ENCODE measurements at places on chromosomes 13 and 19. TPM values are rescaled to one million over a fixed set of nuclear protein-coding genes. Genes with fewer than 3 reads are reported as not detected.

The ZFP36 gene
- 191 TPM for polyA plus RNA-seq

The GZMM gene
- polyA plus RNA-seq = 0.20 TPM

The TEAD2 gene
- polyA plus RNA-seq = 68.6 TPM

The NLRP5 gene
- polyA plus RNA-seq = not detected

The SERP2 gene
- polyA plus RNA-seq = 6.5 TPM

The C5AR1 gene
- polyA plus RNA-seq = not detected

The DACH1 gene
- 9.5 TPM for polyA plus RNA-seq

The SIGLECL1 gene
- polyA plus RNA-seq = not detected

The SIGLEC12 gene
- 0.15 TPM for polyA plus RNA-seq

The TSEN34 gene
- polyA plus RNA-seq = 22.9 TPM

The INSR gene
- polyA plus RNA-seq = 12.5 TPM

GRCh38 chr19:10809651-10810285, 26.2 kb downstream of the TMED1 start:
- no peak for DNase-seq

- no peak for DNase-seq
Measured at GRCh38 chr19:55449469-55449868, 6.4 kb upstream of the SHISA7 start.

DNA sequence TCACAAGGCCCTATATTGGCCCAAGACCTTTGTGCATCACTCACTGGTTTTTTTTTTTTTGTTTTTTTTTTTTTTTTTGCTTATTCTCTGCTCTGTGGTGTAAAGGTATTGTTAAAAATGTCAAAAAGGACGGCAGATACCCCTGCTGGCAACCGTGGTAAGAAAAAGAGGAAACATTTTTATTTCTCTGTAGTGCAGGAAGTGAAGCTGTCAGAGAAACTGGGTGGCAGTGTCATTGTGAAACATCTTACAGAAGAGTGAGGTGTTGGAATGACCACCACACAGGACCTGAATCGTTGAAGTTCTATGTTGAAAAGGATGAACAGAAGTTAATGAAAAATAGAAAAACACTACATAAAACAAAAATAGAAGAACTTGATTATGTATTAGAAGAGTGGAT, 346.4 kb downstream of the FGF9 start:
- no peak for DNase-seq

GRCh38 chr13:104485571-104485970, 1419.4 kb upstream of the SLC10A2 start:
- no peak for DNase-seq

DNA sequence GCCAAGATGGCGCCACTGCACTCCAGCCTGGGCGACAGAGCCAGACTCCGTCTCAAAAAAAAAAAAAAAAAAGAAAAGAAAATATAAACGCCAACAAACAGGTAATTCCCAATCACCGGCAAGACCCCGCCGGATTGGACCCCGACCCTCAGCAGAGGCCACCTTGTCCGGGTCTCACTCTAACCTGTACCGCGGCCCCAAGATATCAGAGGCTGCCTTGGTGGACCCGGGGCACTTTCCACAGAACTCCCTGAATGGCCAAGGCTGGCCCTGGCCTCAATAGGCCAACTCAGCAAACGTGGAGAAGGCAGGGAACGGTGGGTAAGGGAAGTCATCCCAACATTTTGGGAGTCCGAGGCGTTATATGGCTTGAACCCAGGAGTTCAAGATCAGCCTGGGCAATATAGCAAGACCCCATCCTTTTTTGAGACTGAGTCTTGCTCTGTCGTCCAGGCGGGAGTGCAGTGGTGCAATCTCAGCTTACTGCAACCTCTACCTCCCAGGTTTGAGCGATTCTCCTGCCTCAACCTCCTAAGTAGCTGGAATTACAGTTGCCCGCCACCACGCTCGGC, 27.8 kb downstream of the MAN2B1 start:
- no peak for DNase-seq

- DNase-seq = no peak
Measured at GRCh38 chr19:40576151-40576584, 505 bp upstream of the SHKBP1 start.

DNA sequence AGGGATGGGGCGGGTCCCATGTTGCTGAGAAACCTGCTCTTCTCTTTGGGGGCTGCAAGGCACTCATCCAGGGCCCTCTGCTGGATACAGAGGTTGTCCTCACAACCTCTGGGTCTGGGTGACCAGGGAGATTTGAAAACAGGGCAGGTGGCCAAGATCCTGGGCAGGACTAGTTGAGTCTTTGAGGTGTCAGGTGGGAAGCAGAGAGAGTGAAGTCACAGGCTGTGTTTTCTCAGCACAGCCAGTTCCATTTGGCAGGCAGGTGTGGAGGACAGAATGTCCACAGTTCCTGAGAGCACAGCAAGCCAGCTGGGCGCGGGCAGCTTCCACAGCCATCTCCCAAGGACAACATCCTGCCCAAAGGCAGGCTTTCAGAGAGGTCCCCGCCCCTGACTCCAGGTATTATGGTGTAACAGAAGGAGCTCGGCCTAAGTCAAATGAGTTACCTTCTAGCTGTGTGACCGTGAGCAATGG, 118.8 kb downstream of the NUFIP1 start:
- no peak for DNase-seq

DNA sequence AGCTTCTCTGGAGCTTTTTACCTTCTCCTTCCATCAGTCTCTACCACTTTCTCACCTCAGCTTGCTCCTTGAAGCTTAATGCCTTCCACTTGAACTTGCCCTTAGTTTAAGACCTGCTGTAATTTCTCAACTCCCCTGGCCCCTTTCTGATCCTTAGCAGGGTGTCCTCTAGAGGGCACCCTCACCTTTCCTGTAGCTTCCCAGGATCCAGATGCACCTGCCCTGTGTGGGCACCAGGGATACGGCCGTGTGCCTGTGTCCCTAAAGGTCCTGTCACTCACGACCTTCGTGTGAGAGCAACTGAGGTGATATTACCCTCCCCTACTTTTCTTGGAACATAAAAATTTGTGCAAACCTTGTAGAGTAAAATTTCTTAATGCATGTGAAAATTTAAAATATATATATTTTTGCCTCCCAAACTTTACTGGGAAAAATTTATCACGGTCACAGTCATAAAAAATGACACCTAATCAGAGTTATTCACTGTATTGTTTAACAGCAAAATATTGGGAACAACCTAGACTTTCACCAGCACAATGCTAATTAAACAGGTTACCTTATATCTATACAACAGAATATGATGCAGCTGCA, 46.4 kb downstream of the PSG3 start:
- no peak for DNase-seq

DNA sequence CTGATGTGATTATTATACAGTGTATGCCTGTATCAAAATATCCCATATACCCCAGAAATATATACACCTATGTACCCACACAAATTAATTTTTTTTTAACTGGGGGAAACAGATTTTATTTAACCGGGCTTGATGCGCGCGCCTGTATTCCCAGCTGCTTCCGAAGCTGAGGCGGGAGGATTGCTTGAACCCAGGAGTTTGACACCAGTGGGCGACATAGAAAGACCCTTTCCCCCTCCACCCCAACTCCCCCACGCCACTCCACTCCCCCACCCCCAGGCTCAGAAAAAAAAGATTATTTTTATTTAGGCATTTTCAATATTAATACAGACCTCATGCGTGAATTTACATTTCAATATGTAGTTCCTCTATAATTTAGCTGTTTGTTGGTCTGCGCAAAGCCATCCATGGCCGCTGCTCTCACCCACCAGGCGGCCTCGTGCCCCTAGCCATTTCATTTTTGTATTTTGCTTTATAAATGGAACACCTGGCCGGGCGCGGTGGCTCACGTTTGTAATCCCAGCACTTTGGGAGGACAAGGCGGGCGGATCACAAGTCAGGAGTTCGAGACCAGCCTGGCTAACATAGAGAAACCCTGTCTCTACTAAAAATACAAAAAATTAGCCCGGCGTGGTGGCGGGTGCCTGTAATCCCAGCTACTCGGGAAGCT, 836 bp upstream of the VPS36 start:
- DNase-seq = no peak

GRCh38 chr13:101835920-101836319, 383.4 kb downstream of the ITGBL1 start:
- DNase-seq = no peak

DNA sequence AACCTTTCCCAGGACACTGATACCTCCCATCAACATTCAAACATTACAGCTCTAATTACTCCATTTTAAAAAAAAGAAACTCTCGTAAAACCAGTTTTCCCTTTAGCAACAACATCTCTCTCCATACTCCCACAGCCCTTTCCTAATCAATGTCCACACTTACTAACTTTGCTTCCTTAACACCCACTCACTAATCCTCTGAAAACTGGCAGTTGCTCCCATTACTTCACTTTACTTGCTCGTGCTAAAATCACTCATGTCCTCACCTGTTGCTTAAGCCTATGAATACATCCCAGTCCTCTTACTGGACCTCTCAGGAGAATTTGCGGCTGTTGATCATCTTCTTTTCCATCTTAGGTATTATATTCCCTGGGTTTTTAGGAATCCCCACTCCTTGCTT, 44.8 kb downstream of the RBM26 start:
- no peak for DNase-seq

GRCh38 chr19:54707962-54708361, 16.3 kb upstream of the KIR3DL3 start:
- no peak for DNase-seq

GRCh38 chr13:110521946-110522345, 39.6 kb downstream of the RAB20 start:
- no peak for DNase-seq

- no peak for DNase-seq
Measured at GRCh38 chr19:19554074-19555023, 16.3 kb downstream of the CILP2 start.

DNA sequence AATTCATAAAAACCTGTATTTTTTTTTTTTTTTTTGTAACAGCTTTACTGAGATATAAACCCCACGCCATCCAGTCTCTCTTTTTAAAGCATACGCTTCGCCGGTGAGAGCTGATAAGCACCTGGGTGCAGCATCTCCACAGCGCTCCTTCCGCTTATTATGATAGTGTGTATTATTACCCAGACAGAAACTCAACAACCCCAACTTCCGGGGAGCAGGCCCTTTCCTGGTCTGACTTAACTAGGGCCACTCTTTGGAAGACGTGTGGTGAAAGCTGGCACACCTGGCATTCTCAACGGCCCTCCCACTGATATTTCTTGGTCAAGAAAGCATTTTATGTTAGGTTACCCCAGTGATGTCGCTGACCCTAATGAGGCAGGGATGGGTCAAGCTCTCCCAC, 51.4 kb upstream of the SLC15A1 start:
- DNase-seq = no peak

DNA sequence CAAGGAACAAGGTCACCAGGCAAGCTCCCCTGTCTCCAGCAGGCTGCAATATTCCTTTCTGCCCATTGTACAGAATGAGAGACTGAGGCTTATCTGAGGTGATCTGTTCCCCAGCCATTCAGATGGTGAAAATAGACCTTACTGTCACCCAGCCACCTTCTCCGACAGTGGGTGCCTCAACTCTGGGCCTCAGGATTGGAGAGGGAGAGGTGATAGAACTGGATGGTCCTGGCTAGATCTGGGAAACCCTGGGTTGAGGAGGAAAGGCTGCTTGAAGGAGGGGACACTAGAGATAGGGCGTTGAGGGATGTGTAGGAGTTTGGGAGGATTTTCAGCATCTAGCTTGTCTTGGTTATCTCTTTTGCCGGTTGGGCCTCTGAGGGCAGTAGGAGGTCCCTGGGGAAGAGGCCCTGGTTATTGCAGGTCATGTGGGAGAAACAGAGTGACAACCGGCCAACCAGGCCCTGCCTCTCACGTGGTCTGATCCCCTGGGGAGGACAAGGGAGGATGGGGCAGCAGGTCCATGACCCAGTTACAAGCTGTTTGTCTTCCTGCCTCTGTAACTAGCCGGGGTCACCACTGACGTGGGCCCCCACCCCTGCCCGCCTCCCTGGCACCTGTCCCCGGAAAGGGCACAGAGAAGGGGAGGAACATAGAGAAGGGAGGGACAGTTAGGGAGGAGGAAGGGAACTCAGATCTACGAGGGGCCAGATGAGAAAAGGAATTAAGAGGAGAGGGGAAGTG, 8.2 kb downstream of the NFIC start:
- no peak for DNase-seq

DNA sequence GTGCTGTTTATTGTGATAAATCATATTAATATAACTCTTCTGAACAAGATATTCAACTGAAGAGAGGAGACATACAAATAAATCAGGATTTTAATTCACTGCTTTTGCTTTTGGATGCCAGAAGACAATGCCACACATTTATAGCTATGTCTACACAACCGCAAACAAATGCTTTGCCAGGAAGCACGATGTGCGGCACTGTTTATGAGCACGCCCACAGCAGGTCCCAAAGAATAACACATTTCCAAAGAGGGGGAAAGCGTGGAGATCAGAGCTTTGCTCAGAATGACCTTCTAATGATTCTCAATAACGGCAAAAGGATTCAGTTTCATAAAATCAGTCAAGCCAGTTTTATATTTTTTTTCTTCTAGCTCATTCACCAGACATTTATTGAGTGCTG, 16.7 kb downstream of the FAM216B start:
- DNase-seq = no peak

GRCh38 chr13:20219577-20219976, 12.5 kb downstream of the GJB6 start:
- DNase-seq = no peak

DNA sequence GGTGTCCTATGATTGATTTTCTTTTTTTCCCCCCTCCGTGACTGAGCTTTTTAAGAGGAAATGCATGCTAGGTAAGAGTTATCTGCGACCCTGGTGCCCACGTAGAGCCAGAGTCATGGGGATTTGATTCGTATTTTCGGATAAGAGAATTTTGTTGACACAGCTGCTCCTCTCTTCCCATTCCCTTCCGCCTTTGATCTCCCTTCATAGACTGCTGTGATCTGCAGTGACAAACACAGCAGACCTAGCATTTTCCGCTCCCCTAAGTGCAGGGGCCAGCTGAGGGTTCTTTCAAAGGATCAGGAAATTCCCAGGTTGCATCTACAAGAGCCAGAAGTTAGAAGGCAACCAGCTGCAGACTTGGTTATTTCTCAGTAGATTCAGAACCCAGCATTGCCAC, 70.5 kb downstream of the ZNF568 start:
- DNase-seq = no peak

DNA sequence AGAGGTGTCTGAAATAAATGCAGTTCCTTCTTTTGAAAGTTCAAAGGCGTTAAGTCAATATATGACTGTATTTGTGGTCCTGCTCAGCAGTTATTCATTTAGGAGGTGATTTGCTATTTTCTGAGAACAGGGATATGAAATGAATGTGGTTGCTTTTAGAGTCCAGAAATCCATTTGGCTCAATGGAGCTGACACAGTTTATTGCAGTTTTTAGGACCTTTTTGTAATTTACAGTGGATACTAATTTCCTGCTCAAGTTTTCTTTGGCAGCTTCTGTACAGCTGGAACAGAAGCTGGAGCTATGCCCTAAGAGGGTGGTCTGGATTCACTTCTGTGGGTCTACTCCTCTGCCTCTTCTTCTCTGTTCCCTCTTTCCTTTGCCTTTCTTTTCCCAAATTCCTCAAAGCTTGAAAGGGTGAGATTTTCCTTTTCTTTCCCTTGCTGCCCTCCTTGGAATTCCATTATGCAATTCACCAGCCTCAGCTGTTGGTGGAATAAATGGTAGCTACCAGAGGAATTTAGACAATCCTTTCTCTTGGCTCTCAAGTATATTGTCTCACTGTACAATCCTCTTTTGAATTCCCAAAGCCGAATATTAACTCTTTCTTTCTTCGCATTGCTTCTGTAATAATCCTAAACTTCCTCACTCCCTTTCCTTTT, 39.9 kb downstream of the ITGBL1 start:
- no peak for DNase-seq

GRCh38 chr13:110645750-110646149, 30.4 kb downstream of the NAXD start:
- DNase-seq = no peak

GRCh38 chr19:45615795-45616703, 14.0 kb upstream of the GPR4 start:
- peak; percentile 86 for DNase-seq

- peak; percentile 35 for DNase-seq
Measured at GRCh38 chr19:55703790-55704215, 28.8 kb downstream of the EPN1 start.

Measured in muscle of arm (tissue), 14 donors.